ENCODE measurements at places on chromosomes 2 and 18. TPM values are rescaled to one million over a fixed set of nuclear protein-coding genes. Genes with fewer than 3 reads are reported as not detected.

GRCh38 chr2:33264766-33265165 is 211.7 kb upstream of the RASGRP3 start:
- no peak for DNase-seq

DNA sequence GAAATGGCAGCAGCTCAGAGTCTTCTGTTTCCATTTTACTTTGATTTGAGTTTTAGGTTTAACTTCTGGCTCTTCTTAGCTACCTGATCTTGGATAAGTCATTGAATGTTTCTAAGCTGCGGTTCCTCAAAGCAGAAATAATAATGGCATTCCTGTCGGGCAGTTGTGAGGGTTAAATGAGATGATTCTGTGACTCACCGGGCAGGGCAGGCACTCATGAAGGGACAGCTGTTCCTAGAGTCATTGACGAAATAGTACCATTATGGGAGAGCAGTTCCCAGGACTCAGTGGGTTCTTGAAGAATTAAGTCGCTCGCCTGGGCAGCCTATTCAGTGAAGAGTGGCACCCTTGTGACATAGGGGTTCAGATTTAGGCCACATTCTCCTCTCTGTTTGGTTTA is 10.3 kb downstream of the TRIB2 start:
- DNase-seq: peak; percentile 76

GRCh38 chr2:195451160-195451559 is 205.9 kb upstream of the SLC39A10 start:
- no peak for DNase-seq

DNA sequence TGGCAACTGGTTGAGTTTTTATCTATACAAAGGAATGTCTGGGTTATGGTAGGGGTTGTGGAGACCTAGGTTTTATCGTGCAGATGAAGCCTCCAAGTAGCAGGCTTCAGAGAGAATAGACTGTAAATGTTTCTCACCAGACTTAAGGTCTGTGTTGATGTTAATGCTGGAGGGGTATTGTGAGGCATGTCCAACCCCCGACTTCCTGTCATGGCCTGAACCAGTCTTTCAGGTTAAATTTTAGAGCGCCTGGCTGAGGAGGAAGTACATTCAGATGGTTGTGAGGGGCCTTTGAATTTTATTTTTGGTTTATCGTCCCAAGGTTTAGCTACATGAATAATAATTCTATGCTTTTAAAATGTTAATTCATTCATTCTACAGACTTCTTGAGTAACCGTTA is 435.1 kb downstream of the DLGAP1 start:
- no peak for DNase-seq

MC2R gene
- not detected for total RNA-seq

DNA sequence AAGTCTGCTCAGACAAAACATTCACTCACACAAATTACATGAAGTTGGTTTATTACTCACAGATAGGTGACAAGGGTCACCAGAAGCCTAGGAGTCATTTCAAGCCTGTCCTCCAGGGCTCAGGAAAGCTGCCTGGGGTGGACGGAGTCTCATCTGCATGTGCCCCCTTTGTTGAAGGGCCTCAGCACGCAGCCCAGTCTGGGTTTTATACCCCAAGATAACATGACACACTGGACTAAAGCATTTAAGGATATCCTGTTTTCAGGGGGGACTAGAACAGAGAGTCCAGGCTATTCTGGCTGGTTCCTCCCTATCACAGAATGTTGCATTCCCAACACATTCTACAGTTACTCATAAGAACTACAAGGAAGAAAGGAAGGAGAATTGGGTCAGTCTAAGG is 164.7 kb downstream of the MREG start:
- DNase-seq: no peak

DNA sequence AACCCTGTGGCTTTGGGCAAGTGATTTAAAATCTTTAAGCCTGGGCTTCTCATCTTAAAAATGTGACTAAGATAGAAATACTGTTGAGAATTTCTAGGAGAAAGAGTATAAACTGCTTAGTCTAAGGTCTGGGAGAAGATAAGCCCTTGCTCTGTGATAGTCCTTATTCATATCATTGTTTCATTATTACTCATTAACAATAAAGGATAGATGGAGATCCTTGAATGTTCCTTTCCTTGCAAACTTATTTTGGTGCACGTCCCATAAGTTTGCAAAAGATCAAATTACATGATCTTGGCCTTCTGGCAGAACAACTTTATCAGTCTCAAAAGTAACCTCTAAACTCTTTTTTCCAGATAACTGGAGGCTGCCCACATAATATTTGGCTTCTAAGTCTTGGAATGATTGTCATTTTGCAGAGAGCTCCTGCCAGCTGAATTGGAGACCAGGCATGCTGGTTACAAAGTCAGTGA is 138.3 kb downstream of the FAM124B start:
- no peak for DNase-seq

DNA sequence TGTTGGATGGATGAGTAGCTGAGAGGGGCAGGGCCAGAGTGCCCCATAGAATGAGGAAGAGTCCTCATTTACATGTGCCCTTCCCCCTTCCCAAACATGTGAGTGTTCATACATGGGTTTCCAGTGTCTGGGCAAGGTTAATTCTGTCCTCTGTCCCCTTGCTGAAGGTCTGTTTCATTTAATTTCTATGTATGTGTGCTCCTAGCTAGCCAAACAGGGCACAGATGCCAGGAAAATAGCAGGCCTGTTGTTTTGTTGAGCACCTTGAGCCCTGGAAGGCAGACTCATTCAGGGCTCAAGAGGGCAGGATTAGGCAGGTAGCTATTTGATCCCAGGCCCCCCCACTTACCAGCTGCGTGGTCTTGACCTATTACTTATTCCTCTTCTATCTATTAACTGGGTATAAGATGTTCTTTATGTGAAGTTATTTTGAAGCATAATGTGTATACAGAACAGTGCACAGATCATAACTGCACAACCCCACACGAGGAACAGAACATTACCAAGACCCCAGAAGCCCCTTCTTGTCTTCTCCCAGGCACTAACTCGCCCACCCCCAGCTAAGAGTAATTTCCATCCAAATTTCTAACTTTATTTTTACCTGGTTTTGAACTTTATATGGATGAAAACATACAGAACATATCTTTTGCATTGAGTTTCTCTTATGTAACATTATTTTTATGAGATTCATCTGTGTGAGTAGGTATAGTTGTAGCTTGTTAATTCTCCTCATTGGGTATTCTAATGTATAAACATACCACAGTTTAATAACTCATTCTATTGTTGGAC is 164.3 kb downstream of the RPIA start:
- DNase-seq: no peak

GRCh38 chr2:198546122-198546521 is 741.7 kb downstream of the PLCL1 start:
- no peak for DNase-seq

- DNase-seq: peak; percentile 69
Observed at GRCh38 chr2:37997629-37998028, 72.5 kb downstream of the RMDN2 start.

PDE11A gene
- 5.8 TPM for total RNA-seq

DNA sequence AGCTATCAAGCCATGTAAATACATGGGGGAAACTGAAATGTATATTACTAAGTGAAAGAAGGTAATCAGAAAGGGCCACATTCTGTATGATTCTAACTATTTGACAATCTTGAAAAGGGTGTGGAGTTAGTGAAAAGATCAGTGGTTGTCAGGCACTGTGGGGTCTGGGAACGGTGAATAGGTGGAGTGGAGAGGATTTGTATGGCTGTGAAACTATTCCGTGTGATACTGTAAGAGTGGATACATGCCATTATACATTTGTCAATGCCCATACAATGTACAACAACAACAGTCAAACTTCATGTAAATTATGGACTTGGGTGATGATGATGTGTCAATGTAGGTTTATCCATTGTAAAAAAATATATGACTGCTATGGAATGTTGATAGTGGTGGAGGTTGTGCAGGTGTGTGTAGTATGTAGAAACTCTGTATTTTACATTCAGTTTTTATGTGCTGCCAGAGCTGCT is 1116.2 kb downstream of the SUCLG1 start:
- DNase-seq: no peak

DNA sequence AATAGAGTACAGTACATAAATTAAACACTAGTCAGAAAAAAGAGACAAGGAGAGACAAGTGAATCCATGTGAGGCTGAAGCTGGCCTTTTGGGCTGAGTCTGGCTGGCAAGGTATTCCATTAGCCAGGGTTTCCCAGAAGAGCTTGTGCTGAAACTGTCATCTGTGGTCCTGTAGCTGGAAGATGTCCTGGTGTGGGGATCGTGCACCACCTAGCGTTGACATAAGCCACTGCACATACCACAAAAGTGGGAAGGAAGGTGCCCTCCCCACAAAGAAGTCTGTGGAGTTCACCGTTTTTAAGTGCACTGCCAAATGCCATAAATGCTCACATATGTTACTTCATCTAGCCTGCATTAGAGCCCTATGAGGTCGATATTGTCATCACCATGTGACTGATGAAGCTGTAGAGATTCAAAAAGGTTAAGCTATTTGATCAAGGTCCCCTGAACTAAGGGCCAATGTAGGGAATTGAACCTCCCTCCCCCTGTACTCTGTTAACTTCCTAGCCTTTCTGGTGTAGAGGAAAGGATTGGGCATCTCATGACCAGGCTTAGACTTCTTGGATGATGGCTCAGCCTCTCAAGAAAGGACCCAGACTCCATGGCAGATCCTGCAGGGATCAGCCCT is 31.9 kb upstream of the GALNT14 start:
- DNase-seq: peak; percentile 73

GRCh38 chr2:32627441-32627813 is 423 bp upstream of the TTC27 start:
- DNase-seq: peak; percentile 50

IL1R1 gene
- total RNA-seq: 21.5 TPM

GRCh38 chr2:39494784-39495251 is 57.7 kb upstream of the MAP4K3 start:
- DNase-seq: peak; percentile 96

TWIST2 gene
- 0.20 TPM for total RNA-seq

C2orf80 gene
- not detected for total RNA-seq

ZNF516 gene
- total RNA-seq: 26.7 TPM

DNA sequence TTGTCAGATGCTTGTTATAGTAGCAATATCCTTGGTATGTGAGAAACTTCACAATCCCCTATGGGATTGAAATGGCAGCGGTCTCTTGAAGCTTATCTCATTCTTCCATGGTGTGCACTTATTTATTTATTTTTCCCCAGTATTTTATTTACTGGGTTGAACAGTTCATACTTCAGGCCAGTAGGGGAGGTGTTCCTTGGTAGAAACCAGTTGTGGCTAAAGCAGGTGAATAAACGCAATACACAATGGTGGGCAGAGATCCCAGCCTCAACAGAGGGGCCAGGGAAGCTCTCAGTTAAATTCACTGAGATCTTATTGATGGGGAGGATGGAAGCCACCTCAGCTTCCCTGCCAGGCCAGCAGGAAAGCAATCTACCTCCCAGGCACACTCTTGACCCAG is 93.7 kb upstream of the SRD5A2 start:
- DNase-seq: no peak

DNA sequence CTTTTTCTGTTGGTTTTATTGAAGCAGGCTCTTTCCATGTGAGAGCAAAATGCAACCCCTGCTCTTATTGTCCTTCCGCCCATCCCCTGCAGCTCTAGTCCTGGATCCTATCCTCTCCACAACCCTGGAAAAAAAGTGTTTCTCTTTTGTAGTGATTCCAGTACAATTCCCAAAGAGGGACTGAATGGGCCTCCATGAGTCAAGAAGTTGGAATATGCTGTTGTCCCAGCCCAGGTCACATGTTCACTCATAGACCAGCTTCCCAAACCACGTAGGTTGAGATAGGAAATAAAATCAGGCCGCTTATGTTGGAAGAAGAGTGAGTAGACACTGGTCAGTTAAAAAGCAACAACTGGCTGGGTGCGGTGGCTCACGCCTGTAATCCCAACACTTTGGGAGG is 39.4 kb downstream of the CPO start:
- no peak for DNase-seq

CENPA gene
- 5.6 TPM for total RNA-seq

- DNase-seq: peak; percentile 90
Observed at GRCh38 chr2:43221124-43221762, 5.2 kb downstream of the ZFP36L2 start.

DNA sequence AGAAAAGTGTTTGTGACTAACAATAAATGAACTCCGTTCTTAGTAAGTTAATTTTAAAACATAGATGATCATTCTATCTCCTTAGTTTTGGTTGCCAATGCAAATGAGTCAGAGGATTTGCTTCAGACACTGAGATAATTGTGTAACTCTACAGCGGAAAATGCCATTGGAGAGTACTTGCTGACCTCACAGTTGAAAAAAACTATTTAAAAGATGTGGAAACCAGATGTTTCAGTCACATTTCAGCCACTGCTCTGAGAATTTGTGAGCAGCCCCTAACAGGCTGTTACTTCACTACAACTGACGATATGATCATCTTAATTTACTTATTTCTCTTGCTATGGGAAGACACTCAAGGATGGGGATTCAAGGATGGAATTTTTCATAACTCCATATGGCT is at the start of gene TNFAIP6:
TNFAIP6 (plus strand) TSS at position 234 of the 400 bp plus-strand sequence; CDS start at position 309, 75 bp downstream.
- peak; percentile 89 for DNase-seq

CERKL gene
- total RNA-seq: 1.2 TPM

- DNase-seq: no peak
Observed at GRCh38 chr2:14903709-14904374, 271.3 kb downstream of the LRATD1 start.

Measured in renal cortical epithelial cell (primary cell).